Activated T-helper 2 cell treated with anti-CD3 and anti-CD28 coated beads, Interferon-gamma antibody, Interleukin-2, Interleukin-4, amounts not matched to agents 10 μg/mL and 5 μg/mL and 100 μg/mL, durations not matched to agents 14 hours and 24 hours and 36 hours (primary cell): ENCODE measurements at places on chromosomes 2 and 18. TPM values are rescaled to one million over a fixed set of nuclear protein-coding genes. Genes with fewer than 3 reads are reported as not detected.
A peak's percentile ranks its signal among the peaks of the same experiment; 100 is the strongest.

GRCh38 chr2:231348173-231348572 is 47.3 kb upstream of the B3GNT7 start:
- H3K4me3 ChIP-seq: no peak overlapping the region
- no peak overlapping the region for H3K27ac ChIP-seq
- H3K27me3 ChIP-seq: peaks cover 39% of the 10 kb centered on the region
- no peaks in the 10 kb centered on the region for H3K4me1 ChIP-seq

- H3K4me1 ChIP-seq: peaks cover 33% of the 10 kb centered on the region
- H3K36me3 ChIP-seq: peaks cover 23% of the 10 kb centered on the region
- peaks cover 15% of the 10 kb centered on the region for H3K27me3 ChIP-seq
- no peak overlapping the region for H3K4me3 ChIP-seq
These were observed 11.4 kb downstream of the EPAS1 start for GRCh38 chr2:46308629-46309028.

Gene ACTR1B
- 142 and 147 TPM in 2 replicates for total RNA-seq

Gene TMEM198
- total RNA-seq: 3.8 and 4.9 TPM in 2 replicates

DNA sequence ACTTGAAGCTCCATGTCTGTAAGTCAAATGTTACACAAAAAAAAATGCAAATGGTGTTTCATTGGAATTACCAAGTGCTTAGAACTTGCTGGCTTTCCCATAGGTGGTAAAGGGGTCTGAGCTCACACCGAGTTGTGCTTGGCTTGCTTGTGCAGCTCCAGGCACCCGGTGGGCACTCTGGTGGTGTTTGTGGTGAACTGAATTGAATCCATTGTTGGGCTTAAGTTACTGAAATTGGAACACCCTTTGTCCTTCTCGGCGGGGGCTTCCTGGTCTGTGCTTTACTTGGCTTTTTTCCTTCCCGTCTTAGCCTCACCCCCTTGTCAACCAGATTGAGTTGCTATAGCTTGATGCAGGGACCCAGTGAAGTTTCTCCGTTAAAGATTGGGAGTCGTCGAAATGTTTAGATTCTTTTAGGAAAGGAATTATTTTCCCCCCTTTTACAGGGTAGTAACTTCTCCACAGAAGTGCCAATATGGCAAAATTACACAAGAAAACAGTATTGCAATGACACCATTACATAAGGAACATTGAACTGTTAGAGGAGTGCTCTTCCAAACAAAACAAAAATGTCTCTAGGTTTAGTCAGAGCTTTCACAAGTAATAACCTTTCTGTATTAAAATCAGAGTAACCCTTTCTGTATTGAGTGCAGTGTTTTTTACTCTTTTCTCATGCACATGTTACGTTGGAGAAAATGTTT is 97.9 kb upstream of the IL1R2 start:
- no peak overlapping the region for H3K27ac ChIP-seq
- H3K36me3 ChIP-seq: peaks cover 46% of the 10 kb centered on the region
- H3K4me1 ChIP-seq: peaks cover 5% of the 10 kb centered on the region

GRCh38 chr2:38185012-38185491 is 109.1 kb upstream of the CYP1B1 start:
- peaks cover 6% of the 10 kb centered on the region for H3K27me3 ChIP-seq
- H3K4me1 ChIP-seq: peaks cover 8% of the 10 kb centered on the region
- H3K4me3 ChIP-seq: no peak overlapping the region
- no peak overlapping the region for H3K27ac ChIP-seq
- no peak for DNase-seq

Gene COL3A1
- total RNA-seq: 0.16 and 0.43 TPM in 2 replicates

Gene MBD2
- total RNA-seq: 165 and 196 TPM in 2 replicates

Gene QPCT
- 0.48 and 0.71 TPM in 2 replicates for total RNA-seq

- H3K4me1 ChIP-seq: no peaks in the 10 kb centered on the region
- no peak overlapping the region for H3K4me3 ChIP-seq
- H3K27me3 ChIP-seq: no peaks in the 10 kb centered on the region
- no peaks in the 10 kb centered on the region for H3K36me3 ChIP-seq
- H3K27ac ChIP-seq: no peak overlapping the region
These were observed 215.3 kb upstream of the SESTD1 start for GRCh38 chr2:179479947-179480346.

DNA sequence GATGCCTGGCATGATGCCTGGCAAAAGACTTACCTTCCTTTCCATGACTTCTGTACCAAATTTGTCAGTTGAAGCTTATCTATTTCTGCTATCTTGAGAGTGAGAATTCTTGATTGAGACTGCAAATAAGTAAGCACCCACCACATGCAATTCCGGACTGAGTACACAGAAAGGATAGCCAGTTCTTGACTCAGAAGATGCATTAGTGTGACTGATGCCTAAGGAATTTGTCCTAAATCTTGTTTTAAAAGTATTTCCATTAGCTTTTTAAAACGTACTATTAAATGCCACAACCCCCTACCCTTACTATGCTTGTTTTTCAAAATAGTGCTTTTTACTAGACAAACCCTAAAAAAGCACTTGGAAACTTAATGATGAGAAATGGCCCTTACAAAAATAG is 545 bp downstream of the MPP4 start:
- H3K27ac ChIP-seq: no peak overlapping the region
- peaks cover 6% of the 10 kb centered on the region for H3K4me1 ChIP-seq
- no peaks in the 10 kb centered on the region for H3K36me3 ChIP-seq
- no peak for DNase-seq

Gene FARSB
- total RNA-seq: 47.7 and 49.8 TPM in 2 replicates

Gene CYBRD1
- total RNA-seq: 5.7 and 8.0 TPM in 2 replicates

DNA sequence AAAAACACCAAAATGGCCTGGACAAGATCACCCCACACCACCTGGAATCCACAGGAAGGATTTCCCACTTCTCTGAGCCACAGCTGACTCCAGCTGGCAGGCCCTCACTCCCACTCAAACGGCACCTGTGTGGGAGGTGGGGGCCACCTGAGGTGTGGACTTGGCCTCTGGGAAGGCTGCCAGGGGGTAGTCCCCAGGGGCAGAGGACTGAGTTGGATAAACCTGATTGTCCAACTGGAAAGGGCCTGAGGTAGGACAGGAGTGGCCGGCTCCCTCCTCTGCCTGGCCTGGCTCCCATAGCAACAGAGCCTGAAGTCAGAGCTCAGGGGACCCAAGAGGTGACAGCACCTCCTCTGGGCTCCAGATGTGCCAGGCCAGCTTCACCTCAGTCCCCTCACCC is 300.2 kb downstream of the CELF4 start:
- H3K36me3 ChIP-seq: no peaks in the 10 kb centered on the region
- no peaks in the 10 kb centered on the region for H3K4me1 ChIP-seq
- DNase-seq: no peak
- no peak overlapping the region for H3K4me3 ChIP-seq
- no peaks in the 10 kb centered on the region for H3K27me3 ChIP-seq

- peaks cover 32% of the 10 kb centered on the region for H3K36me3 ChIP-seq
- H3K4me1 ChIP-seq: no peaks in the 10 kb centered on the region
- H3K27ac ChIP-seq: no peak overlapping the region
- no peak overlapping the region for H3K4me3 ChIP-seq
- no peak for DNase-seq
These were observed 109.4 kb downstream of the ZFP36L2 start for GRCh38 chr2:43116988-43117387.

Gene TMEM150A
- 6.5 and 7.0 TPM in 2 replicates for total RNA-seq

GRCh38 chr18:3015204-3015592 is 2.3 kb upstream of the LPIN2 start:
- H3K27me3 ChIP-seq: no peaks in the 10 kb centered on the region
- H3K4me3 ChIP-seq: peak overlapping the region; percentile 24
- peaks cover 21% of the 10 kb centered on the region for H3K36me3 ChIP-seq
- H3K27ac ChIP-seq: peak overlapping the region; percentile 20
- peaks cover 51% of the 10 kb centered on the region for H3K4me1 ChIP-seq
- no peak for DNase-seq

Gene PRLH
- total RNA-seq: not detected in 2 replicates

DNA sequence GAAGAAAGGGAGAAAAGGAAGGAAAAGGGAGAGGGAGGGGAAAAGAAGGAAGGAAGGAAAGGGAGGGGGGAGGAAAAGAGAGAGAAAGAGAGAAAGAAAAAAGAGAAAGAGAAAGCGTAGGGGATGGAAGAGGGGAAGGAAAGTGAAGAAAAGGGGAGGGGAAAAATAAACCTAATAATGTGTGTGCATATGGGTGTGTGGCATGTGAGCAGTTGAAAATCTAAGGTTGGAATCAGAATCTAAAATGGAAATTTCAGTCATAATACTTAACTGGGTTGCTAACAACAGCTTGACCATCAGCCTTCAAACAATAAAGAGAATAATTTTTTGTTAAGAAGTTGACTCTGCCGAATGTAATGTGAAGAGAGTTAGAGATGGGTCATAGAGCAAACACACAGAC is 407.9 kb upstream of the SLC14A2 start:
- no peak overlapping the region for H3K4me3 ChIP-seq
- no peak for DNase-seq
- H3K4me1 ChIP-seq: no peaks in the 10 kb centered on the region
- H3K36me3 ChIP-seq: no peaks in the 10 kb centered on the region
- no peak overlapping the region for H3K27ac ChIP-seq

Gene IL1F10
- not detected in 2 replicates for total RNA-seq
